ENCODE measurements at places on chromosomes 12 and 14. TPM values are rescaled to one million over a fixed set of nuclear protein-coding genes. Genes with fewer than 3 reads are reported as not detected.
A peak's percentile ranks its signal among the peaks of the same experiment; 100 is the strongest.

DNA sequence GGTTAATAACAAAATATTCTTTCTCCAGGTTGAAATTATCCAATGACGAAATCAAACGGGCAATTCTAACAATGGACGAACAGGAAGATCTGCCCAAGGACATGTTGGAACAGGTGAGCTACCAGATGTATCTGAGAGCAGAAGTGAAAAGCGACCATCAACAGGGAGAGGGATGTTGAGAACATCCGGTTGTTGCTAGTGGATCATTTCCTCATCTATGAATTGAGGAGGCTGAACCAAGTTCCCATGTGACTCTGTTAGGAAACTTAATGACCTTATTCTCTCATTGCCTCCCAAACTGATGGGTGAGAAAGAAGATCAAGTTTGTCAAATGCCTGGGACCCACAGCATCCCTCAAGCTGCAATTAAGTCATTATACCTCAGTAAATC is 117.7 kb downstream of the GPR135 start:
- DNase-seq: no peak

The POTEG gene
- not detected for total RNA-seq

- DNase-seq: no peak
Observed at GRCh38 chr12:101670007-101670671, 27.3 kb upstream of the CHPT1 start.

GRCh38 chr14:76883447-76883846 is 57.2 kb downstream of the LRRC74A start:
- DNase-seq: no peak

DNA sequence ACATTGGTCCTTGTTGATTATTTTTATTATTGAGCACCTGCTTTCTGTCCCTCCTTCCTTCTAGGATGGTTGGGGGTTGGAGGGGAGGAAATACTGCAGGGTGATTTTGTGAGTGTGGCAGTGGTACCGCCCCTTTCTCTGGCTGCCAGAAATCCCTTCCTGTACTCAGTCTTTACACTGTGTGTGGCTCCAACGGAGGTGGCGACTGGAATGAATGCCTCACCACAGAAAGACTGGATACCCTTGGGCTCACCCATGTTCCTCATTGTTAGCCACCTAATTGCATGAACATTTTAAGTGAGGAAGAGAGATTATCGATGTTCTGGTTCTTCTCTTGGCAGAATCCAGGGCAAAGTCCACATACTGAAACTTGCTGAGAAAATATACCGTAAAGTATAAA is 272.0 kb upstream of the E2F7 start:
- no peak for DNase-seq

The GPR137C gene
- total RNA-seq: 1.1 TPM

The RFX4 gene
- not detected for total RNA-seq

- DNase-seq: no peak
Observed at GRCh38 chr12:43957732-43958372, 122.0 kb downstream of the TMEM117 start.

The CCDC38 gene
- not detected for total RNA-seq

DNA sequence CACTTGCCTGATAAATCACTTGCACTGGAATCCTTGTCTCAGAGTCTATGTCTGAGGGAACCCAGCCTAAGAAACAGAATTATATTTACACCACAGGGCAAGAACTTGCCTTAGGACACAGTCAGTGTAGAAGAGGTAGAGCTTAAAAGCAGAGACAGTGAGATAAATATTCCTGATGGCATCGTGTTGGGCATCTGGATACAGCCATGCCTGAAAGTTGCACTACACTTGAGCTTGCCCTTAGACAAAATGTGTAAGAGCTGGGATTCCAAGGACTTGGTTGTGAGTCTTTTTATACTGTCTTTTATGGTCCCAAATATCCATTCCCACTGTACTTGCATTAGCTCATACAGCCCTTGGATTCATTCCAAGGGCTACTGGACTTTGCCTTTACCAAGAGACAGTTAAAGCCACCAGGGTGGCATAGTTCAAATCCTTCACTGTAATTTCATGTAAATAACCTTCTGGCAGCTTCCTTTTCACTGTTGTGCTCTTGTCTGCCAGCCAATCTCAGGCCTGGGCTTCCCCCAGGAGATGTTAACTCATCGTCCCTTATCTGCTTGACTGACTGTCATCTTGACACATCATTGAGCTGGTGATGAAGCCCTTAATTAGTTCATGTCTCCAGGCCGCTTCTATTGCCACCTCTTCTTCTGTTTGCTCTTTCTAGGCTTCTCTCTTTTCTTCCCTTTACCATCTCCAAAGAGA is 577.9 kb upstream of the TBX3 start:
- peak; percentile 23 for DNase-seq

DNA sequence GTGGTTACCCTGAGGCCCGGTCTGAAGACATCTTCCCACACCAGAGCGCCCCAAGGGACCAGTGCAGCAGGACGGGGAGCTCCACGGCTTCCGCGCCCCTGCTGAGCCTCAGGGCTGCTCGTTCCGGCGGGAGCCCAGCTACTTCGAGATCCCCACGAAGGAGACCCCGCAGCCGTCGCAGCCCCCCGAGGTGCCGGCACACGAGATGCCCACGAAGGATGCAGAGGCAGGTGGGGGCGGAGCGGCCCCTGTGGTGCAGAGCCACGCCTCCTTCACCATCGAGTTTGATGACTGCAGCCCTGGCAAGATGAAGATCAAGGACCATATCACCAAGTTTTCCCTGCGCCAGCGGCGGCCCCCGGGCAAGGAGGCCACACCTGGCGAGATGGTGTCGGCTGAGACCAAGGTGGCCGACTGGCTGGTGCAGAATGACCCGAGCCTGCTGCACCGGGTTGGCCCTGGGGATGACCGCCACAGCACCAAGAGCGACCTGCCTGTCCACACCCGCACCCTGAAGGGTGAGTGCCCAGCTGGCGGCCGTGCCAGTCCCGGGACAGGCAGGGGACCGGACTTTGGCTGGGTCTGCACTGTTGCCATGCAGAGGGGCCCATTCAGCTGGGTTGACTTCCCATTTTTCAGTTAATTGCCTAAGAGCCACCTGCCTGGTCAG is 18.1 kb downstream of the CEP170B start:
- no peak for DNase-seq

DNA sequence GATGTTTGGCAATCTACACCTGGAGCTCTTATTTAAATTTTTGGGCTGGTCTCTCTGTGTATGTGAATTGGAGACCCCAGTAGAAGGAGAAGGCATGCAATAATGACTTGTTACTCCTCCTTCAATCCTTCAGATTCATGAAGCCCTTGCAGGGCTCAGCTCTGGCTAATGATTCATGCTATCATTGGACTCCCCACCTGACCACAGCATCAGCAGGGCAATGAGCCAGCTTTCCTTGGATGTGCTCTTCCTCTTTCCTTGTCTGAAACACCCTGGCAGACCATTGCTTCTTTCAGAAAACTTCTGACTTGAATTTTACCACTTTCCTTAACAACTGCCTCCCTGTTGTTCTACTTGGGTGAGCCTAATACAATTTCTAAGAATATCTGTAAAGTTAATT is 1019.2 kb downstream of the AACS start:
- DNase-seq: peak; percentile 6

- DNase-seq: no peak
Observed at GRCh38 chr12:26548227-26548626, 284.8 kb downstream of the ITPR2 start.

The SUPT16H gene
- 74.7 TPM for total RNA-seq

DNA sequence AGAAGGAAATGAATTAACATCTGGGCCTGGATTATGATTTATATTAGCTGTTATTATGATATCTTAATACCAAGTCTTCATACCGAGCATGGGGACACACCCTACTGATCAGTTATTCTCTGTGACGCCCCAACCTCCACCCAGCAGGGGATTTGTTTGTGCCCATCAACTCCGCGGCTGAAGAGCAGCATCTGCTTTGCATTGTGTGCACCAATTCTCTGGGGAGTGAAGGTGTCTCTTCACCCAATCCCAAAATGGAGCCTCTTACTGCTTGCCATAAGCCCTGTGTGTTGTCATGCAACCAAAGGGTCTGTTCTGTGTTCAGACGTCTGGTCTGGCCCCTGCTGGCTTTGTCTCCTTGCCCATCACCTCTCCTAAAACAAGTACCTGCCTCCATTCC is 25.4 kb downstream of the DHRS2 start:
- DNase-seq: no peak

The AQP2 gene
- not detected for total RNA-seq

DNA sequence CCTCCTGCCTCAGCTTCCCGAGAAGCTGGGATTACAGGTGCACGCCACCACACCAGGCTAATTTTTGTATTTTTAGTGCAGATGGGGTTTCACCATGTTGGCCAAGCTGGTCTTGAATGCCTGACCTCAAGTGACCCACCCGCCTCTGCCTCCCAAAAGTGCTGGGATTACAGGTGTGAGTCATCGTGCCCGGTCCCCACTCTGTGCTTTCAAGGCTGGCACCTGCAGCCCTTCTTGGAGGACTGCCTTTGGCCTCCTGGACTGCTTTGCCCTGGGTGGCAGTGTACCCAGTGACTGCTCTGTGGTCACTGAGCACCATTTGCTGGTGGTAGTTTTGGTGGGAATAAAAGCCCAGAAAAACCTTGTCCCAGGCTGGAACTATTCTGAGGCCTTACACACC is 12.6 kb downstream of the DHRS1 start:
- DNase-seq: no peak

The FGF23 gene
- total RNA-seq: not detected

GRCh38 chr14:73491256-73492042 is 716 bp downstream of the RIOX1 start:
- no peak for DNase-seq

The TMEM179 gene
- total RNA-seq: not detected

GRCh38 chr12:108516511-108517275 is 1.6 kb downstream of the FICD start:
- no peak for DNase-seq

DNA sequence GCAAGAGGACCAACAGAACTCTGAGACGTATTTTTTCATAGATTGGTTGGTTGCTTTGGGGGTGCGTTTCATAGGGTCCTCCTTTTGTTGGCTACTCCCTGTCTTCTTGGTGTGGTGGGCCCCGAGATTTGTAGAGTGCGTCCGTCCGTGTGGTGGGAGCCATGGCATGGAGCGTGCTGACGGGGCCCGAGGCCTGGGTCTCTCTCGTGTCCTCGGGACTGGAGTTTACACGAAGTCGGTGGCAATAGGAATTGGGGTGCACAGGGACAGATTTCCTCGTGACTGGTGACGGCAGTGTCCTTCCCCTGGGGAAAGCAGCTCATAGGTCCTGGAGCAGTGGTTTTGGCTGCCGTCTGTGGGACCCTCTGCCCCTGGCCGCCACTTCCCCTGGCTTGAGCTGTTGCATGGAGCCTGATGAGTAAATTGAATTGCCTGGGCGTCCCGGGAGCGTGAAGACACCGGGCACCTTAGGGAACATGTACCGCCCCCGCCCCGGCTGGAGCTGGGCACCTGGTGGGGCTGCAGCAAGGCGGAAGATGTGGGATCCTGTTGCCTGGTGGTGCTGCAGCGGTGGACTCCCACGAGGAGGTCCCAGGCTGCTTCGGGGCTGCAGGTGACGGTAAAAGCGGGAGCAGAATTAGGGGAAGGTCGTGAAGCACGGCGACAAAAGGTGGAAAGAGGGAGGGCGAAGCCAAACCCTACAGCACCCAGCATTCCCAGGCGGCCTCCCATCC is 153.7 kb upstream of the ALG10B start:
- DNase-seq: no peak

The SMIM41 gene
- not detected for total RNA-seq

DNA sequence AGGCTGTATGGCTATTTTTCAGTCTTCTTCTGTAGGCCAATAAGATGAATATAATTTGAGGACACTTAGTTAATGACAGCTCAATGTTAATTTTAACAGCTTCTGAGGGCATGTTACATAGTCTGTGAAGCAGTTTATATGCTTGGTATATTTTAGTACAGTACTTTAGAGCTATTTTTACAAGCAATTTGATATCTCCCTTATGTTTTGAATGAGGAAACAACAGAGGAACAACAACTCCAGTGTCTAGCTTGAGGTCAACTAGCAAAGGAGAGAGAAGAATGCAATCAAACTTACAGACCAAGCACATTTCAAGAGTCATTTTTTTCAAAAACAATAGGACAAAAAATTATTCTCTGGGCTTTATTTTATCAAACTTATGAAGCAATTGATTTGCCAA is 469.1 kb upstream of the DCN start:
- DNase-seq: no peak

DNA sequence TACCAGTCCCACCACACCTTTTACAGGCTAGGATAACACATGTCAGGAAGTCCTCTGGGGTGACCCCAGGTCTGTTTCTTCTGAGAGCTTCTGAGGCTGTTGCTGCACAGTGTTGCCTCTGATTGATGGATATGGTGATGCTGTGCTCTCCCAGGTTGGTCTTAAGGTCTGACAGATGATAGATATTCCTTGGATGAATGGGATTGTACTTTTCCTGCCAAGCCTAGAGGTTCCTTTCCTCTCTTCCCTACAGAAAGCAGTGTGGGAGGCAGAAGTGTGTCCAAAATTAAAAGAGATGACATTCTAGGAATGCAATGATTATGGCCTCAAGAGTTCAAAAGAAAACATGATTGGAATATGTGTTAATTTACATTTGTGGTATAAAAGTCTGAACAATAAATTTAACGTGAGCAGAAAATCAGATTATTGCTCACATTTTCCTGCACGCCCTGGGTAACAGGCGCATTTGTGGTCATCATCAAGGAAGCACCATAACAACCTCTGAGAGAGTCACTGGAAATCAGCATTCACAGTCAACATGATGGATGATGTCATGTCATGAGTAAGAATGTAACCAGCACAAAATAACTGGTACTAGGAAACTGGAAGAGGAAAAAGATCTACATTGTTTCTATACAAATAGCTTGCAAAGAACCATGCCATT is 73.7 kb downstream of the BBS10 start:
- DNase-seq: no peak

DNA sequence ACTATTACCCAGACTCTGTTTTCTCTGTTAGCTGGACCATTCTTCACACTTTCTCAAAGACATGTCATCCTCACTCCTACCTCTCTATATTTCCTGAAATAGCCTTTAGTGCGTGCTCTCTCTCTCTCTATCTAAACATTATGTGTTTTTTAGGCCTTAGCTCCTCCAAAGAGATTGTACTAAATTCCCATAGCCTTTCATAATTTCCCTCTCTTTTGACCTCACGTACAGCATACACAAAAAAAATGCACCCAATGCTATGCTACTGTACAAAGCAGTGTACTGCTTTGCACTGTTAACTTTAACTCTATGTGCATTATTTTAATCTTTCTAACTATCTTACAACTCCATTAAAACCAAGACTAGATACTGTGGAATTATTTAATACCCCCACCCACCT is 288.4 kb downstream of the DAD1 start:
- no peak for DNase-seq

GRCh38 chr12:52423661-52424500 is 10.3 kb downstream of the KRT75 start:
- DNase-seq: no peak

DNA sequence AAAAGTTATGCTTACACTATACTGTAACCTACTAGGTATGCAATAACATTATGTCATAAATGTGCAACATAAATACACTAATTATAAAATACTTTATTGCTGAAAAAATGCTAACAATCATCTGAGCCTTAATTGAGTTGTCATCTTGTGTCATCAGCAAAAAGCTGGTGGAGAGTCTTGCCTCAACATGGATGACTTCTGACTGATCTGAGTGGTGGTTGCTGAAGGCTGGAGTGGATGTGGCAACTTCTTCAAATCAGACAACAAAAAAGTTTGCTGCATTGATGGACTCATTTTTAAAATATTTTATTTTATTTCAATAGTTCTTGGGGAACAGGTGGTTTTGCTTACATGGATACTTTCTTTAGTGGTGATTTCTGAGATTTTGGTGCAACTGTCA is 93.9 kb upstream of the AMN1 start:
- DNase-seq: no peak

The NEDD1 gene
- total RNA-seq: 30.6 TPM

Data from epithelial cell of proximal tubule (primary cell).